ENCODE measurements at places on chromosomes 16 and 17.

DNA sequence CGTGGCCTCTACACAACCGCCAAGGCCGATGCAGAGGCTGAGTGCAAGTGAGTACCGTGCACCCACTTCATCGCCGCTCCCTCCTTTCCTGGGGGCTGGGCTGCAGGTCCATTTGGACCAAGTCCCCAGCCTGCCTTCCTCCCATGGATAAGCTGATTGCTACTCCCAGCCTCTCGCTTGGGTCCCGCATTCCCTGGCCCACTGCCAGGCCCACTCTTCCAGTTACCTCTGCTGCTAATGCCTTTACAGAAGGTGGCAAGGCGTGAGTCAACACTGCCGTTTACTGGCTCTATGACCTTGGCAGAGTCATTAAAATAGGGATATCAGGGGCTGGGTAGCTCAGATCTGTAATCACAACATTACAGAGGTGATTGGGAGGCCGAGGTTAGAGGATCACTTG lies 11.2 kb downstream of the SULT1A2 start:
- DNase-seq: no peak

DNA sequence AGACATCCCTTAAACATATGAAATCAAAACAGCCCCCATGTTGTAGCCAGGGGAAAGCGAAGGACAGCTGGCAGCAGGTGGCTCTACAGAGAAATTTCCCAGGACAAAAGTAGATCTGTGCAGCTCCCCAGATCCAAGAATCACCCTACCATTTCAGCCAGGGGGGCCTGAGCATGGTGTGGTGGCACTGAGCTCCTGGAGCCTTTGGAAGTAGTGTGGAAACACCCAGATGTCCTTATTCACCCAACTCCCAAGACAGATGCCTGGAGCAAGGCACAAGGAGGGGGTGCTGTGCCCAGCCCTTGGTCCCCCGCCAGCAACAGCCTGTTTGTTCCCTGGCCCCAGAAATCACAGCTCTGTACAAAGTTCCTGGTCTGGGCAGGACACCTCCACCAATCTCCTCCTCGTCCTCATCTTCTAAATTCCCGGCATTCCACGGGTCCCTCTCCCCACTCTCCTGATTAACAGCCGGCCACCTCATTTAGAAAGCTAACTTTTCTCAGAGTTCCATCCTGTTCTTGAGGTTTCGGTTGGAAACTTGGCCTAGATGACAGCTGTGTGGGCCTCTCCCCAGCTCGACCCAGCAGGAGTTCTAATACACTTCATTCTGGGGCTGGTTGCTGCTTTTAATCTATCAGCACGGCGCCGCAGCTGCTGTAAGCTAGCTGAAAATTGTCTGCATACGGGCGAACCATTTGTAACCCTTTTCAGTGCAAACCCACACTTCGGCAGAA lies 191.1 kb downstream of the C16orf78 start:
- no peak for DNase-seq

DNA sequence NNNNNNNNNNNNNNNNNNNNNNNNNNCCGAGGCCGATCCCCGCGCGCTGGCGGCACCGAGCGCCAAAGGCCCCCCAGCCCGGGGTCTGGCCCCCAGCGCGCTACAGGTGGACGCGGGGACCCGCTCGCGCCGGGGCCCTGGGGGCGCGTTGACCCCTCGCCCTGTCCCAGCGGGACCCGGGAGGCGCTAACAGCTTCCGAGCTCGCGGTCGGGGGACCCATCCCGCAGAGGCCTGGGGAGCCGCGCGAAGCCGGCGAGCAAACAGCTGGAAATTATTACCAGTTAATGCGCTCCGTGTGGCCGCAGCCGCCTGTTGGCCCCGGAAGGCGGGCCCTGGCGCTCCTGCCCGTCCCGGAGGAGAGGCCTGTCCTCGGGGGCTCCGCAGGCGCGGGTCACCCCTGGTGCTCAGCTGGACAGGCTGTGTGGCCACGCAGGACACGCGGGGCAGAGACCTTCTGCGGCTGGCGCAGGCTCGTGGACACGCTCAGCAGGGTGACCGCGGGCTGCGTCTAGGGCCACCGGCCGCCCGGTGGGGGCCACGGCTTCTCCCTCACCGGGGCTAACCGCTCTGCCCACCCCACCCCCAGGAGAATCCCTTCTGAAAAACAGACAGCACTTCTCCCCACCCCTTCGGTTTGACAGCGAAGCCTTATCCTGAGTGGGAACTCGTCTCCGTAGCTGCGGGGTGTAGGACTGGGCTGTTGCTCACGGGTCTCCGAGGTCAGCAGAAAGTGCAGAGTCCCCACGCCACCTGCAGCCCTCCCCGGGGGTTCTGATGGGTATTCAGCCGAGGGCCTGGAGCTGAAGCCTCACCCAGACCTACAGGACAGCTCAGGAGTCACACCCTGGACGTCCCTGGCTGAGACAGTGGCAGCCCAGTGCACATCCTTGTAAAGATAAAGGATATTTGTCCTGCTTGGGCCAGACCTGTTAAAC lies 138.7 kb upstream of the RPH3AL start:
- peak; percentile 60 for DNase-seq

GRCh38 chr16:30949650-30950515 lies 1.0 kb downstream of the ORAI3 start:
- DNase-seq: peak; percentile 54

GRCh38 chr17:70447588-70447987 lies 278.3 kb downstream of the KCNJ2 start:
- no peak for DNase-seq

DNA sequence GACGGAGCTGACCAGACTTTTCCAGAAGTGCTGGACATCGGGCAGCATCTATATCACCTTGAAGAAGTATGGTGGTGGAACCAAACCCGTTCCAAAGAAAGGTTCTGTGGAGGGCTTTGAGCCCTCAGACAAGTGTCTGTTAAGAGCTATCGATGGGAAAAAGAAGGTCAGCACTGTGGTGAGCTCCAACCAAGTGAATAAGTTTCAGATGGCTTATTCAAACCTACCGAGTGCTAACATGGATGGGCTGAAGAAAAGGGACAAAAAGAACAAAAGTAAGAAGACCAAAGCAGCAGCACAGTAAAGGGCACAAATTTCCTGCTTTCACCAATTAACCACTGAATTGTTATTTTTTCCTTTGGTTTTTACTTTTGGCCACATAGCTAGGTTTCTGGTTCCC lies 6.9 kb downstream of the KAT7 start:
- no peak for DNase-seq

GRCh38 chr17:80941743-80942422 lies 49.8 kb upstream of the CHMP6 start:
- peak; percentile 16 for DNase-seq

- DNase-seq: no peak
Measured at GRCh38 chr17:13589658-13590057, 12.1 kb downstream of the HS3ST3A1 start.

GRCh38 chr17:4899341-4900230 lies at the start of gene C17orf107:
Gene C17orf107 (plus strand): TSS chr17:4899536. CDS start chr17:4899763, 227 bp downstream.
- DNase-seq: peak; percentile 86

- no peak for DNase-seq
Measured at GRCh38 chr17:82060614-82061013, 5.0 kb downstream of the DUS1L start.

DNA sequence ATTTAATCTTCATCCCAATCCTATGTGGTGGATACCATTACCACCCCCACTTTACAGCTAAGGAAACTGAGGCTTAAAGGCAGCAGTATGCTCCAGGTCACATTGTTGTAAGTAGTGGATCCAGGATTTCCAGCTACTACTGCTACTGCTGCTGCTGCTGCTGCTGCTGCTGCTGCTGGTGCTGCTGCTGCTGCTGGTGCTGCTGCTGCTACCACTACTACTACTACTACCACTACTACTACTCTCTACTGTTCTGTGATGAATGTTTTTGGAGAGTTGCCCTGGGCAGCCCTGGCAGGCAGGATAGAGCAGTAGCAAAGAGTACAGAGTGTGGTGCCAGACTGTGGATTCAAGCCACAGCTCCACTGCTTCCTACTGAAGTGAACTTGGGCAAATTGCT lies 49.3 kb upstream of the SLC12A3 start:
- DNase-seq: no peak

DNA sequence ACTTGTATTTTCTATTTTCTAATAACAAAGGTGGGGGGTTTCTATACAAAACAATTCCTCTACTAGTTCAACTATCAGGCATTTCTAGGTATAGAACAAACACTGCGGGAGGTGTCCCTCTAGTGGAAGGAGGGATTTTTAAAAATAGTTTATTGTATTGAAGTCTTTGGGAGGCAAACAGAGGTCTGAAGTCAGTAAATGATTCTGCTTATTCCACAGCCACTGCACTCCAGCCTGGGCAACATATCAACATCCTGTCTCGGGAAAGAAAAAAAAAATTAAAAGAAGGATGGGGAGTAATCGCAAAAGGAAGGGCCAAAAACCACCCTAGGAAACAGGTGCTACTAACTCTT lies 648 bp upstream of the ERCC4 start:
- no peak for DNase-seq

GRCh38 chr16:57313509-57313908 lies 29.0 kb upstream of the PLLP start:
- DNase-seq: no peak

- no peak for DNase-seq
Measured at GRCh38 chr17:3643889-3644349, 7.4 kb downstream of the CTNS start.

GRCh38 chr17:49910094-49910857 lies 58.7 kb upstream of the DLX4 start:
- peak; percentile 44 for DNase-seq

- DNase-seq: no peak
Measured at GRCh38 chr17:83100220-83100852, 20.9 kb downstream of the METRNL start.

GRCh38 chr16:4166821-4167220 lies 50.6 kb upstream of the ADCY9 start:
- DNase-seq: no peak

GRCh38 chr17:48492401-48493298 lies 38.2 kb downstream of the HOXB1 start:
- peak; percentile 72 for DNase-seq

GRCh38 chr16:78326731-78327130 lies 227.3 kb downstream of the WWOX start:
- DNase-seq: no peak

DNA sequence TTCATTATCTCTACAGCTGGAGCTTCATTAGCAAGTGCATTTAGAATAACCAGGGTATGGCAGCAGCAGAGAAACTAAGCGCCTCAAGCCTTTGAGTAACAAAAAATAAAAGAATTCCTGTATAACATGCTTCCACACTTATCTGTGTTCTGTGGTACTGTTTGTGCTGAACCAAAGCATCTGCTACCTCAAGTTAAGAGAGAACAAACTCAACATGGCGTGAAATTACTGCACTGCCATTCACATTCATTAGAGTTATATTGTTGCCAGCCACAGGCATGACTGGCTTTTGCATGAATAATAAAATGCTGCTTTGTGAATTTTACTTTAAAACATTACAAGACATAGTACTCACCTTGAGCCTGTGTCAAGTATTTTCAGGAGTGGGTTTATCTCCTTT lies 76.6 kb downstream of the NLK start:
- DNase-seq: no peak

- DNase-seq: no peak
Measured at GRCh38 chr16:2756288-2757015, 4.0 kb downstream of the SRRM2 start.

DNA sequence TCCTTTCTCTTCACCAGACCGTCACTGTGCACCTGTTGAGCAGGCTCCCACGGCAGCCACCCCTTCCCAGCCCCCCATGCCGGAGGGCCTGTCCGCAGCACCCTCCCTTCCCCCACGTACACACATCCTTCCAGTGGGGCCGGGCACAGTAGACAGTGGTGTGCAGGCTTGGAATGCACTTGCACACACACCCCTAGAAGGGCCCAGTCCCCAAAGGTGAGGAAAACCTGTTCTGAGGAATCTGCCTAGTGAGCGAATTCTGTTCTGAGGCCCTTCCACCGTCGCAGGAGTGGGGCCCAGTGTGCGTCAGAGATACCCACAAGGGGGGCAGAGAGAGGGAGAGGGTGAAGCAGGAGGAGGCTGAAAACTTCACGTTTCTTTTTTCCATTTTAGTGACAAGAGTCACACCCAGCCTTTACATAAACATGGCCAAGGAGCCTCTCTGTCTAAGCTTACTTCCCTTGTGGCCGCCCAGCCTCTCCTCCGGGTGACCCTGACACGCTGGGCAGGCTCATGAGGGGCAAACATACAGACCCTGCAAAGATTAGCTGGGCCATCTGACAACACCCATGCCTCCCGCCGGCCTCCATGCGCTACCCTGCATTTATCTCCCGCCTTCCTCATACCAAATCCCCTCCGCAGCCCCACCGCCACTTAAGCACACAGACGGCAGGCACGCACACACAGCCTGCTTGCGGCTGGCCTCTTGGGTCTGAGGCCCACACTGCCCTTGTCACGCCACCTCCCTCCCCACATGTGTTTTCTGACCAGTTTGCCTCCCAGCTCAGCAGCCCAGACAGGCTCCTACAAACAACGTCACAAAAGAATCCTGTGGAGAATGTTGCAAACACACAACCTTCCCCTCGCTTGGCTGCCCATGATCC lies 1.8 kb downstream of the ZBTB4 start:
- DNase-seq: peak; percentile 61
